Sciatic nerve (tissue), 2 donors: ENCODE measurements at places on chromosomes 3 and 15.
A peak's percentile ranks its signal among the peaks of the same experiment; 100 is the strongest.

- no peak for DNase-seq
These were observed 85.9 kb downstream of the NR2F2 start for GRCh38 chr15:96416218-96416933.

DNA sequence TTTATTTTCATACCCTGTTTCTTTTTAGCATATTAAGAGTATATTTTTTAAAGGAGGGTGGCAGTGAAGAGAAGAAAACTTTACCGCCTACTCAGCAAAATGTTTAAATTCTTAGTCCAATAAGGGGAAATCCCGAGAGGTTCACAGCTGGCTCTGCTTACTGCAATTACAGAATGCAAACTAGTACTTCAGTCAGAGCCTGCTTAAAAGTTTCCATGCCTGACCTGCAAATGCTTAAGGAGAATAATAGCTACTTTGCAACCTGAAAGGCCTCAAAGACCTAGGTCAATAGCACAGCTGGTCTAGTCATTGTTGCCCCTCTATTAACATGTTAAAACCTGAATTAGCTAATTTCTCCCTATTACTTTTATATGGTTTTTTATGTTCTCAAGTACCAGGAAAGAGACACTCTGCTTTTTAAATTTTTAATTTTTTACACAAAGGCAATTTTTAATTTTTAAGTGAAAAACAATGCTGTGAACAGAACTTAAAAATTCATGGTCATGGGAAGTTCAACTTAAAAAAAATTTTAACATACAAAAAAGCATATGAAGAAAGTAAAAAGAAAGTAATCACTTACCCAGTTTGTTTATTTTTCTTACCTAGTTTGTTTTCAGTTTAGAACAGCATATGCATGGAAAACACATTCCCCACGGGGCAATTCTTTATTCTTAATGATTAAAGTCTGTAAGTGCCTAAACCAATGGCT, 79.2 kb downstream of the P3H2 start:
- DNase-seq: no peak

DNA sequence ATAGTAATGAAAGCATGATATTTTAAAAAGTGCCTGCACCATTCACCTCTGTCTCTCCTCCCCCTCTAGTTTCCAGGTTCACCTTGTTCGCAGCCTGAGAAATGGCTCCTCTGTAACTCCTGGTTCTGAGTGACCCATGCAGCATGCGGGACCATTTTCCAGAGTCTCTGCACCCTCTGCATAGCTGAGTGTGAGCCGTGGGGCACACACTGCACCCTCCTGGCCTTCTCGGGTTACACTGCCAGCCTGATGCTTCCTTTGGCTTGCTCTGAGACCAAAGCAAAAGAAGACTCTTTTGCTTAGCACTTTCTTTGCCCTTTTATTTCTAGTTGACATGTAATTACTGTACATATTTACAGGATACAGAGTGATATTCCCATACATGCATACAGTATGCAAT, 287.3 kb downstream of the GABRG3 start:
- DNase-seq: no peak

GRCh38 chr3:102089239-102089638, 239.9 kb downstream of the NFKBIZ start:
- no peak for DNase-seq

GRCh38 chr3:101900736-101901135, 51.4 kb downstream of the NFKBIZ start:
- DNase-seq: no peak

DNA sequence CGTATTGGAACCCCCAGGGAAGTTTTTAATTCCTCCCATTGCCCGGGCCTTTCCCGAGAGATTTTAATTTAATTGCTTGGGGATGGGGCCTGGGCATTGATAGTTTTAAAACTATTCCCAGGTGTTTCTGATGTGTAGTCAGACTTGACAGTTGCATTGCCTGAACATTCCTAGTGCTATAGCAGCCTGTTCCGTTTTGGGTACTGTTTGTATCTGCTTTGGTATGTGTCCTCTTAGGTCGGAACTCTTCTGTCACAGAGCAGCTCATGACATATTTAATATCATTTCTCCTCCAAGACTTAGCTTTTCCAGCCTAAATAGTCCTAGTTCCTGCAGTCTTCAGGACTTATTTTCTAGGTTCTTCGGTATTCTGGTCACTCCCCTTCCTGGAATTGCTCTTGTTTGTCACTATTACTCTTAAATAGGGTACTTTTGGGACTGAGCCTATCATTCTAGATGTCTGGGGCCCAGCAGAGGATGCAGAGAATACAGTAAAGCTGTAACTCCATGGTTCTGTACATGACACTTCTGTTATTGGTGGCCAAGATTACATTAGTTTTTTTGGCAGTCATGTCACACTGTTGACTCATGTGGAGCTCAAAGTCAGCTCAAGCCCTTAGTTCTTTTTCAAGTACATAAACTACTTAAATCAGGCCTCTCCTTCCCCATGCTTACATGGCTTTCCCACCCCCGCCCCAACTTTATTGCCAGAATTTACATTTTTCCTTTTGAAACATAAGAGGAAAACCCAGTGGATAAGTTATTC, 81.5 kb downstream of the BBX start:
- DNase-seq: no peak

- no peak for DNase-seq
These were observed 8.8 kb upstream of the EXOG start for GRCh38 chr3:38487323-38487722.

GRCh38 chr15:96804754-96805153, 474.3 kb downstream of the NR2F2 start:
- no peak for DNase-seq

GRCh38 chr3:122642935-122643334, 37.7 kb upstream of the PARP14 start:
- no peak for DNase-seq

GRCh38 chr3:16320711-16321110, 55.7 kb downstream of the OXNAD1 start:
- DNase-seq: no peak

DNA sequence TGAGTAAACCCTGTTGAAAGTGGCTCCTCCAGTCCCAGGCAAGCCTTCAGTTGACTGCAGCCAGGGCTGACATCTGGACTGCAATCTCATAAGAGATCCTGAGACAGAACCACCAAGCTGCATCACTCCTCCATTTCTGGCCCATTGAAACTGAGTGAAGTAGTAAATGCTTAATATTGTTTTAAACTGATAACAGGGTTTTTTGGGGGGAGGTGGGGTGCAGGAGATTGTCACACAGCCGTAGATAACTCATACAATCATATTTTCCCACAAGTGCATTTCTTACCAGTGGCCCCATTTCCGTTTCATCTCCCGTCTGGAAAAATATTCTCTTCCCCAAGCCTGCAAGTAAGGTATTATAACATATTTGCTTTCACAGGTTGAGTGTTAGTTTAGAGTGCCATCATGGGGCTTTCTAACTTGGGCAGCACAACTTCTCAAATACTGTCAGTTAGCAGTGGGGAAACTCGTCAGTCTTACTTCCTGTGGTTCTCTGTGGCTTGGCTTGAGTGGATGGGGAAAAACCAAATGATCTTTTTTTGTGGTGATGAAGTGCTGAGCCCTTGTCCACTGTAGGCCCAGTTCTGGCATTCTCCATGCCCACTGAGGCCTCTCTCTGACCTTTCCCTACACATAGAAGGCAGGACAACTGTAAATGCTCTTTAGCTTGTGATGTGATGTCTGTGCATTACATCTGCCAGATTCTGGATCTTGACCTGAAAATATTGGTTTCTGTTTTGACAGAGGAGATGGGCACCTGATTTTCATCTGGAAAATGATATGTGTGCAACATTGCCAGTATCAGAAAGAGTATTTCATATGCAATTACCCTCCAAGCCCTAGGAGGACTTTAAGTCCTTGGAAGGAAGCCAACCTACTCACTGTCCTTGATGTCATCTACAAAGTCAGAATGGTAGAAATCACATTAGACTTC, 90.1 kb upstream of the BHLHE40 start:
- no peak for DNase-seq

DNA sequence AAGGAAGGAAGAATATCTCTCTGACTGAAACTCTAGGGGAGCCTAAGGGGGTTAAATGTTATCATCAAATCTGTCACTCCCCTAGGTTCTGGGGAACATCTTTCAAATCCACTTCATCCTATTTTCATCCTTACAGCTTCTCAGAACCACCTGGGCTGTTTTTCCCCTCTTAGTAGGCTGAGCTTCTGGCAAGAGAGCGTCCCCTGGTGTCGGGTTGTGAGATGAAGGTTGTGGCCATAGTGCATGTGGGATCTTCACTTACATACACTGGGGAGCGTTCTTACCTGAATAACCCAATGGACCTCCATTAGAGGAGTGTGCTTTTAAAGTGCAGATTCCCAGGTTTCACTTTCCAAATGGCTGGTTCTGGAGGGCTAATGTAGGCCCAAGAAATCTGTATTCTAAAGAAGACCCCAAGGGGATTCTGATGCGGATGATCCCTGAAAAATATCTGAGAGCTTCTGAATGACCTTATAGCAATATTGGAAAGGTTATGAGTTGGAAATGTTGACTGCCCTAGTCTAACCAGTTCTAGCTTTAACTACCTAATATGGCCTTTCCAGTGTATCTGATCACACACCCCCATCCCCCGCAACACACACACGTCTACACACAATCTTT, 663.7 kb downstream of the AGBL1 start:
- DNase-seq: peak; percentile 55

- peak; percentile 91 for DNase-seq
These were observed 1.1 kb downstream of the ABHD14A start for GRCh38 chr3:51975852-51976549.

DNA sequence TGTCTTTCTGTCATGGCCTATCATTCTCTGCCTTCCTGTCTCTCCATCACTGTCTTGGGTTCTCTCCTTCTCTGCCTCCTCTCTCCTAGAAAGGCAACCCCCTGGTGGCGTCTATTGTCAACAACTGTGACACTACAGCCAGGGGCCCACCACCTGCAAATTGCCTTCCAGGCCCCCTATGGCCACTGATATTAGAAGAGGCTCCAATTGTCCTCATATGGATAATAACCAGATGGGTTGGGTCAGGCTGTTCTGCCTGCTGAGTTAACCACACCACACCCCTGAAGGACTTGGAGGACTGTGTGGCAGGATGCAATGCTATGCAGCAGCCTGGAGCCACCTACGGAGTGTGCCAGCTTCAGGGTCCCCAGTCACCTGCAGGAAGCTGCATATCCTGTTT, 665.0 kb downstream of the NTRK3 start:
- no peak for DNase-seq

DNA sequence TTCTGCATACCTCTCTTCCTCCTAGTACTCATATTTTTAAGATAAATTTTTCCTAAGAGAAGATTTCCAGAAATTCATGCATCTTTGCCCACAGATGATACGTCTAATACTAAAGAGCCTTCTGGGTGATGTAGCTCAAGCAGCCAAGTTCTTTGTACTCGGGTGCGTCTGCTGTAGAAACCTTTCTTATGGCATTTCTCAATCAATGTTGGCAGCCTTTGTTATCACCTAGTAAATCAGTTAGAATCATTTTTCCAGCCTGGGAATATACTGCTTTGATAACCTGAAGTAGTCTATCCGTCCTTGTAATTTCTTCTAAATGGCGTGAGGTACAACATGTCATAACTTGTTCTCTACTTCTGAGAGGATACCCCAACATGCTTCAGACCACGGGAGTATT, 104.5 kb downstream of the GOLIM4 start:
- DNase-seq: no peak

- no peak for DNase-seq
These were observed 345.3 kb downstream of the CHST2 start for GRCh38 chr3:143464850-143465249.

- no peak for DNase-seq
These were observed 406.0 kb upstream of the WNT5A start for GRCh38 chr3:55893045-55893664.

- no peak for DNase-seq
These were observed 87.6 kb downstream of the SRGAP3 start for GRCh38 chr3:9161811-9162210.

DNA sequence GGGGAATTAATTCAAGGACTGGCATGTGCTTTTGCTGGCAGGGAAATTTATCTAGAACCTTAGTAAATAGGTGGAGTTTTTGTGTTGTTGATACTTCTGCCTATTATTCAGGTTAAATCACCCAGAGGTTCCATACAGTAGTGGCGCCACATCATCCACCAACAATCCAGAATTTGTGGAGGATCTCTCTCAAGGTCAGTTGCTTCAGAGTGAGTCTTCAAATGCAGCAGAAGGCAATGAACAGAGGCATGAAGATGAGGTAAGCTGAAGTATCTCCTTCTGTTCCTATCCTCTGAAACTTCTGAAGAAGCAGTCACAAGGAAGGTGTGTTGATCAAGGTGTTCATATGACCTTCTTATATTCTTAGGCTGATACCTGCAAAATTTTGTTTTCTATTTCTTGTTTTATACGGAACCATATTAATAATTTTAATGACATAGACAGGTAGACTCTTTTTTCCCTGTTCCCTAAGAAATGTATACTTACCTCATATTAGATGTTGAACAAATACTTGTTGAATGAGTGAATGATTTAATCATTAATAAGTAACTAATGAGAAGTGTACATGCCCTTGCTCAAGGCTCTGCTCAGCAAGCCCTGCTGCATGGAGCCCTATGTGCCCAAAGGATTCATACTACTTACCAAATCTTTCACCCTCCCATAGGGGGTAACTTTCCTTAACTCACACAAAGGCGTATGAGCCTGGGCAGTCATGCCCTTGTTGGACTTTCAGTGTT, 43.6 kb downstream of the HMG20A start:
- DNase-seq: no peak

DNA sequence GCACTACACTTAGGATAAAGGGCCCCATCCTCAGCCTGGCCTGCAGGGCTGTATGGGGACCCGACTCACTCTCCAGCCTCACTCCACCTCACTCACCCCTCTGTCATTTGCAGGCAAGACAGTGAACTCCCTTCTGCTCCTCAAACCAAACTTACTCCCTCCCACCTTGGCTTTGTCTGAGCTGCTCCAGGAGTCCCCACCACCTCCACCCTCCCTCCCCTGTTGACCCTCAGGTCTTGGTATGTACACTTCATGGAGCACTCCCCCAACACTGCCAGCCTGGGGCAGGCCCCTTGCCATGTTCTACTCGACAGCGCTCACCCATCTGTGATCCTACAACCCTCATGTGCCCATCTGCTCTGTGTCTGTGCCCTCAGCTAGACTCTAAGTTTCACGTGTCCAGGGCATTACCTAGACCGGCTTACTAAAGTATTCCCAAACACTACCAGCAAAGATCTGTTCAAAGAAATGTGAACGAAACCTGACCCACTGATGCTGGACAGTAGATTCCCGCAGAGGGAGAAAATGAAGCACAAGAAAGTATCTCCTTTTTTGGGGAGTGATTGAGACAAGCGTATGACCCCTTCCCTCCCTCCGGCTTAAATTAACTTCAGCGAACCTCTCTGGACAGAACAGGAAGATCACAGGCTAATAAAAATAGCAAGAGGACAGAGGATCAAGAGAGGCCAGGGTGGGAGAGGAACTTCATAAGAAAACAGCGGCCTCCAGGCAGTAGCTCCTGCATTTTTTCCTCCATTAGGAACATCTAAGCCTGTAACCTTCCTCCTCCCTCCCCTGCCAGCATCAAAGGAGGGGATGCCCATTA, 113.2 kb downstream of the RFTN1 start:
- no peak for DNase-seq

DNA sequence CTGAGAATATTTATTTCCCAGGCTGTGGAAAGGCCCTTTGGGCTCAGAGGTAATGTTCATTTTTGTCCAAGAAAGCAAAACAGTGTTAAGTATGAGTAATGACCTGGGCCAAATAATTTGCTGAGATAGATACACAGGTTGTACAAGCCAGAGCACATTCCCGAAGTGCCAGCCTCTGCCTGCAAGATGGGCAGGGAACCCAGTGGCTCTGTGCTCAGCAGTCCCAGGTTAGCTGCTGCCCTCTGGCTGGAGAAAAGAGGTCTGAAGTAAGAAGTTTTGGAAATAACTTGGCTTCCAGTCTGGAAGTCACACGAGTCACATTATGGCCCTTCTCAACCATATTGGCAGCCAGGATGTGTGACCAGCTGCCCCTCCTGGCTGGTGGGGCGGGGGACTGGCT, 20.2 kb downstream of the MYZAP start:
- DNase-seq: no peak
